ENCODE measurements at places on chromosomes 6 and 20.

DNA sequence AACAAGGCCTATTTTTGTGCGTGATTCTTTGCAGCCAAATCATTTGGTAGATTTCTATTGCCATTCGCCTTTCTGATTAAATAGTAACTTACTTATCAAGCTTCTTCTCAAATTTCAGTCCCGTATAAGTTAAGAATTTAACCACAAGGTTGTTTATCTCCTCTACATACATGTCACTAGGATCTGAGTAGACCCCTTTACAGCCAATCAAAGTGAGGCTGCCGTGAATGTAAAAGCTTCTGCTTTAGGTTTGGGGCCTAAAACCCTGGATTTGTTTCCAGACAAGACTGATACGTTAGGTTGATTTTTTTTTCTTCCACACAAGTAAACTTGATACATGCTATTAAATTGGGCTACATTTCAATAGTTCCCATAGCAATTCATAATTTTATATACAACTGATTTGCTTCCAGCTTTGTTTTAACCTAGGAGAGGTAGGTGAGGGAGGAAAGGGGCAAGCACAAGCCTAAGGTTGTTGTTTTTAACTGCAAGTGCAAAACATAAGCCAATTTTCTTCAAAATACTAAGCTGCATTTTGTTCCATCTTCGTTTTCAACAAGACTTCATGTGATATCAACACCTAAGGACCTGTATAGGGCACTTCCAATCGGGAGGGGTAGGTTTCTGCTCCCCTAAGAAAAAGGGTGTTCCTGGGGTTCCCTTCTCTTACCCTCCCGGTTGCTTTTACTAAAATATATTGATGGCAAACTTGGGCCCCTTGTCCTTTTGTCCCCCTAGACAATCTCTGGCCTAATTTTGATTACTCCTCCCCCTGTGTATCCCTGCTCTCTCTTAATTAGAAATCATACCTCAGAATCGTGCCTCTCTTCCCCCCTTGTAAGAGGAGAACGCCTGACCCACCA is 1.7 kb downstream of the RANBP9 start:
- DNase-seq = peak; percentile 48

DNA sequence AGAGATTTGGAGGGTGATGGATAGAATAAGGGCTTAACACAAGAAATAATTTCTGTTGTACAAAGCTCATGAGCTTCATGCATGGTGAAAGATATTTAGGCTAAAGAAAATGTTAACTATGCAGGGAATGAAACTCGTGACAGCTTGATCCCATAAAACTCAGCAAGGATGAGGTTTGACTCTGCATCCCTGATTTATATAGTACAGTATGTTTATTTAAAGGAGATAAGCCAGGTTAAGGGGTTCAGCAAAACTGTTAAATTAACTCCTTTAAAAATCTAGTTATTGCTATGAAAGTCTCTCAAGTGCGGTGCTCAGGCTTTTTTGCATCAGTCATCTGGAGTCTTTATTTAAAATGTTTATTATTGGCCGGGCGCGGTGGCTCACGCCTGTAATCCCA is 326.4 kb downstream of the LAMA2 start:
- no peak for DNase-seq

- DNase-seq = peak; percentile 36
Observed at GRCh38 chr6:131182991-131183425, 47.7 kb downstream of the AKAP7 start.

DNA sequence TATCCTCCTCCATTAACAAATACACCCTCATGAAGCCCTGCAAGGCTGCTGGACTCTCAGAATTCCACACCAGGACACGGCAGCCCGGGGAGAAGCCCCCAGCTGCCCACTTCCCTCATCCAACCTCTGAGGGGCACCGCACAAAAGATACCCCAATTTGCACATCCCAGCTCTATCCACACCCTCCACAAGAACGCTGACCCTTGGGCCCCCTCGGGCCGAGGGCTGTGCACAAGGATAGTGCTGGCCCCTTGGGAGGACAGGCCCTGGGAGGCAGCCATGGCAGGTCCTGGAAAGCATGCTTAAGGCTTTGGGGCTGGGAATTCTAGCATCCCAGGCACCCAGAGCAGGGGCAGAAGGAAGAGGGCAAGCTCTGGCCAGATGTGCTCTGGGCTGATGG is 112.8 kb upstream of the PRND start:
- no peak for DNase-seq

- DNase-seq = no peak
Observed at GRCh38 chr6:5492356-5492755, 231.0 kb downstream of the FARS2 start.

GRCh38 chr20:37839432-37839827 is 63.5 kb upstream of the VSTM2L start:
- DNase-seq = no peak

DNA sequence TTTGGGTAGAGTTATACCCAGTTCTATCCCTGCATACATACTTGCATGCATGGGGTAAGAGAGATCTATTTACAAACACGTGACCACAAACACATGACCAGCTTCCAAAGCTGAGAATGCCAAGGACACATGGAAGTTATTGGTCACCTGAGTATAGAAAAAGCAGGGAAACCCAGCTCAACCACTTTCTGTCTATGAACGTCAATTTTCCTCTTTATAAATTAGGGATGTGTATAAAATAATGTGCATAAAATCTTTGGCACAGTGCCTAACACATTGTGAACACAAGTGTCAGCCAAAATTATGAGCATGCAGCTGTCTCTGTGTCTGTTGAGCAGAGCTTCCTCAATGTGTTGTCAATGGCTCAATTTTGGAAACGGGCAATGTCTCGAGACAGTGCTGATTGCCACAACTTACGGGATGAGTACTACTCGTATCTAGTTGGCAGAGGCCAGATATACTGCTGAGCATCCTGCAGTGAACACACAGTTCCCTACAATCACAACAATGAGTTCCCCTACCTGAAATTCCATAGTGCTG is 44.9 kb downstream of the TPD52L1 start:
- no peak for DNase-seq
